Prostate gland (tissue), 2 donors: ENCODE measurements at places on chromosomes 13 and 19.
A peak's percentile ranks its signal among the peaks of the same experiment; 100 is the strongest.

DNA sequence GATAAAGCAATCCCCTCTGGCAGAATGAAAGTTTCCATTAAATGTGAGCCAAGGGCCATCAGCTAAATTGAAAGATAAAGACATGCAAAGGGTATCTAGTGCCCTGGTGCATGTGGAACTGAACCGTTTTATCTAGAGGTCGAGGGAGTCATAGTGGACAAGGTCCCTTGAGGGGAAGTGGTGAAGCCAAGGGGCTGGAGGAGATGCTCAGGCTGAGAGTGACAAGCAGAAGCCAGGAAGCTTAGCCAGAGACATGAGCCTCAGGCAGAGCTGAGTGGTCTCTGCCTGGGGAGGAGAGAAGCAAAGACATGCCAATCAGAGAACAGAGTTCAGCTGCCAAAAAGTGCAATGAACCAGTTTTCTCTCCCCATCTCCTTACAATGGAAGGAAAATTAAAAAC, 68.1 kb upstream of the SLC10A2 start:
- no peak for DNase-seq
- H3K4me1 ChIP-seq: peaks cover 2% of the 10 kb centered on the region
- no peak overlapping the region for H3K27ac ChIP-seq
- no peaks in the 10 kb centered on the region for H3K27me3 ChIP-seq

GRCh38 chr19:9793071-9793591, 24.6 kb upstream of the ZNF846 start:
- DNase-seq: no peak
- no peaks in the 10 kb centered on the region for H3K4me1 ChIP-seq
- H3K27me3 ChIP-seq: no peaks in the 10 kb centered on the region
- peak overlapping the region; percentile 98 for H3K27ac ChIP-seq
- H3K4me3 ChIP-seq: peak overlapping the region; percentile 44

DNA sequence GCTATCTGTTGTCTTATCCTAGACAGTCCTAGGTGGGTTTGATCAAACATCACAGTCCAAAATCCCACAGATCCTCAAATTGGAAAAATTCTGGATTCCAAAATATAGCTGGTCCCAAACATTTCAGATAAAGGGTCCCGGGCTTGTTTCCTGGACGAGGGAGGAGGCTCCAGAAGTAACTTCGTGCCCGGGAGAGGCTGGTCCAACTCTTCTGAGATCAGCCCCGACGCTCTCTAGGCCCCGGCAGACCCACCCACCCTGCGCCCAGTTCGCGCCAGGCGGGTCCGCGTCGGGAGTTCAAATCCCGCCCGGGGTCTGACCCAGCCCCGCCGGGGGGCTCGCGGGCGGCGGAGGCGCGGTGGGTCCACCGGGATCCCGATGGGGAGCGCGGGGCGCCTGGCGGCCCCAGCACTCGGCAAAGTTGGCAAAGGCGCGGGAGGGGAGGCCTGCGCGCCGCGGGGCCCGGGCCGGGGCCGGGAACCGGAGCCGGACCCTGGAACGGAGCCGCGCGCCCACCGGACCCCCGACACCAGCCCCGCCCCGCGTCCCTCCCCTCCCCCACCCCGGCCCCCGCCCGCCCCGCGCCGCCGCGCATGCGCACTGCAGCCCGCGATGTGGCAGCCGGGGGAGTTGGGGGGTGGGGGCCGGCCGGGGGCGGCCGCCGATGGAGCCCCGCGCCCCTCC, 513 bp downstream of the MIER2 start:
- H3K4me3 ChIP-seq: peak overlapping the region; percentile 96
- H3K27me3 ChIP-seq: no peaks in the 10 kb centered on the region
- peak overlapping the region; percentile 83 for H3K27ac ChIP-seq
- H3K4me1 ChIP-seq: peaks cover 22% of the 10 kb centered on the region

- H3K36me3 ChIP-seq: no peaks in the 10 kb centered on the region
- H3K4me1 ChIP-seq: peaks cover 18% of the 10 kb centered on the region
- no peaks in the 10 kb centered on the region for H3K27me3 ChIP-seq
- peak; percentile 70 for DNase-seq
- peak overlapping the region; percentile 99 for H3K27ac ChIP-seq
These were observed 1.7 kb upstream of the SERTAD3 start for GRCh38 chr19:40445780-40446262.

GRCh38 chr13:75494491-75494890, 12.5 kb upstream of the TBC1D4 start:
- DNase-seq: no peak
- no peaks in the 10 kb centered on the region for H3K4me1 ChIP-seq
- no peak overlapping the region for H3K4me3 ChIP-seq

DNA sequence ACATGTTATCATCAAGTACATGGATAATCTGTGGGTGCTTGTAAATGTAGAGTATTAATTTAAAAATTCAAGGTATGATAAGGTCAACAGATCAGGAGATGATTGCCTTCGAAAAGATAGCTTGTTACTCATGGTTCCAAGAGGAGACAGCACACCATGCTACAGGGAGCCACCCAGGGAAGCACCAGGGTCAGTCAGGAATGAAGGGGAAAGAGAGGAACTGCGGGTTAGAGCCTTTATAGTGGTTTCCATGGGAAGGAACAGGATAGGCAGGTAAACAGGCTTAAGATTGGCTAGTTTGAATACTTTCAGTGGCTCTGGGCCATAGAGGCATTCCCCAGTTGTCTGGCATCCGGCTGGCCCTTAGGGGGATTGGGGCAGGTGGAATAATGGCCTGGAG, 74.2 kb upstream of the SERTM1 start:
- no peaks in the 10 kb centered on the region for H3K4me1 ChIP-seq
- DNase-seq: no peak
- H3K27ac ChIP-seq: no peak overlapping the region
- H3K4me3 ChIP-seq: no peak overlapping the region
- H3K27me3 ChIP-seq: no peaks in the 10 kb centered on the region

GRCh38 chr19:51364200-51365106, 1.7 kb downstream of the ETFB start:
- no peaks in the 10 kb centered on the region for H3K27me3 ChIP-seq
- H3K4me3 ChIP-seq: no peak overlapping the region
- peaks cover 8% of the 10 kb centered on the region for H3K4me1 ChIP-seq
- no peak for DNase-seq
- H3K27ac ChIP-seq: peak overlapping the region; percentile 86
- no peaks in the 10 kb centered on the region for H3K36me3 ChIP-seq

DNA sequence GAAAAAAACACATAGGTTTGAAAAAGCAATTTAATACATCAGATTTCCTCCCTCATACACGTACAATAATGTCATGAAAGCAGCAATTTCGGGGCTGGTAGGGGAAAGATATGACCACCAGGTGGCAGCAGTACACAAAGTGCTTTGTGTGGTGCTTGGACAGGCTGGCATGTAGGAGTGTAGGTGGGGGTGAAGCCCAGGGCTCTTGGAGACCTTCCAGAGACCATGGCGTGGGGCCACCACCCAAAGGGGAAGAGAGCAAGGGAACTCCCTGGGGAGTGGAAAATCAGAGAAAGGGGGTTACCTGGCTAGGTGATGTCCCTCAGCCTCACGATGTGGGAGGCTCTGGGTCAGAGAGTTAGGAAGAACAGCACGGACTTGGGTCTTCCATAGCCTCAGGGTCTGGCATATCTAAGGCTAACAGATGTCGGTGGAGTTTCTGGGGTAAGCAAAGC, 11.8 kb upstream of the CCNA1 start:
- no peak overlapping the region for H3K27ac ChIP-seq
- no peak overlapping the region for H3K4me3 ChIP-seq

DNA sequence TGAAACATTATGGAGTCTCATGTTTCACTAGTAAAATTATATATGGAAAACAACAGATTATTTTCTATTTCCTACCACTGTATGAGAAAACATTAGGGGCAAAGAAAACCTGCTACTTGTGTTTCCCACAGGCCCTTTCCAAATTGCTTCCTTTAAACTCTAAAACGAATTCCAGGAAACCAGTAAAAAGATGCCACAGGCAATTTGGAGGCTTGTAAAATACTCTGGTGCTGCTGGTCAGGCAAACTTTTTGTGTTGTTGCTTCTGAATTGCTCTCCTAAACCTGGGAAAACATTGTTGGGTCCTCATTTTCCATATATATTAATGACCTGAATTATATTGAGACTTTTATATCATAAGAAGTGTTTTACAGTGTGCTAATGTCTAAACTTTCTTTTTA, 141.5 kb downstream of the TDRD3 start:
- no peak overlapping the region for H3K27ac ChIP-seq
- no peak for DNase-seq
- no peaks in the 10 kb centered on the region for H3K27me3 ChIP-seq
- no peaks in the 10 kb centered on the region for H3K4me1 ChIP-seq

DNA sequence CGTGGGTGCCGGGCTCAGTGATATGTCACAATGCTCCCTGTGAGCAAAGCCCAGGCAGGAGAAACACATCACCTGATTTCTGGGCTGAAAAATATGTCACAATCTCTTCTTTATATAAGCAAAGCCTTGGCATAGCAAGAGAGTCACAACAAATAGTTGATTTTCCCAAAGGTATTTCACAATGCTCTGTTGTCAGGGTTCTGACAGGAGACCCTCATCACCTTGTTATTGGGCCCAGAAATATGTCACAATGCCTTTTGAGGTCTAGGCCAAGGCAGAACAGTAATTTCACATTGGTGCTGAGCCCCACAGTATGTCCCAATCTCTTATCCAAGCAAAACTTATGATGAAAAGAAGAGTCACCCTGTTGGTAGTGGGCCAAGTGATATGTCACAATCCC, 125.7 kb downstream of the ZNF675 start:
- H3K27ac ChIP-seq: no peak overlapping the region
- no peak overlapping the region for H3K4me3 ChIP-seq
- H3K27me3 ChIP-seq: no peaks in the 10 kb centered on the region
- H3K4me1 ChIP-seq: no peaks in the 10 kb centered on the region

- H3K36me3 ChIP-seq: no peaks in the 10 kb centered on the region
- H3K4me3 ChIP-seq: peak within 1 kb of the TSS; percentile 92
- peak; percentile 65 for DNase-seq
- peak within 1 kb of the TSS; percentile 96 for H3K27ac ChIP-seq
These were observed at the start of gene STK24 for GRCh38 chr13:98576963-98577835. Gene STK24, minus strand, starts transcription at chr13:98577107. Its CDS starts 321 bp downstream, at chr13:98576786.

- no peaks in the 10 kb centered on the region for H3K27me3 ChIP-seq
- H3K4me1 ChIP-seq: no peaks in the 10 kb centered on the region
- no peak overlapping the region for H3K27ac ChIP-seq
- H3K36me3 ChIP-seq: no peaks in the 10 kb centered on the region
- no peak for DNase-seq
These were observed 39.7 kb downstream of the RYR1 start for GRCh38 chr19:38473201-38473600.

GRCh38 chr19:4441994-4442818, 15.4 kb downstream of the UBXN6 start:
- H3K27me3 ChIP-seq: no peaks in the 10 kb centered on the region
- no peak overlapping the region for H3K27ac ChIP-seq
- no peak for DNase-seq
- peaks cover 12% of the 10 kb centered on the region for H3K36me3 ChIP-seq

- no peak overlapping the region for H3K4me3 ChIP-seq
- H3K27me3 ChIP-seq: no peaks in the 10 kb centered on the region
- no peaks in the 10 kb centered on the region for H3K36me3 ChIP-seq
- no peak overlapping the region for H3K27ac ChIP-seq
- no peak for DNase-seq
These were observed 253.9 kb upstream of the GPC6 start for GRCh38 chr13:92972751-92973150.

DNA sequence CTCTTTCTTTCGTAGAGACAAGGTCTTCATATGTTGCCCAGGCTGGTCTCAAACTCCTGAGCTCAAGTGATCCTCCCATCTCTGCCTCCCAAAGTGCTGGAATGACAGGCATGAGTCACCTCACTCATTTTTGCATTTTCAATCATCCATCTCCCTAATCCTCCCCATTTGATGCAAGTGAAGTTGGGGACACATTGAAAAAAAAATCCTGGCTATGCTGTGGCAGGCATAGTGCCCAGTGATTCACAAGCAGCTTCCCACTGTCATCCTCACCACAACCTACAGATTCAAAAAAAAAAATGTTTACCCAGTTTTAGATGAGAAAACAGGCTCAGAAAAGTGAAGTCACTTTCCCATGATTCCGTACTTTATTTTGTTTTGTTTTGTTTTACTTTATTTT, 44.7 kb upstream of the USP29 start:
- no peak overlapping the region for H3K4me3 ChIP-seq
- no peak overlapping the region for H3K27ac ChIP-seq
- DNase-seq: no peak
- no peaks in the 10 kb centered on the region for H3K4me1 ChIP-seq
- no peaks in the 10 kb centered on the region for H3K36me3 ChIP-seq

DNA sequence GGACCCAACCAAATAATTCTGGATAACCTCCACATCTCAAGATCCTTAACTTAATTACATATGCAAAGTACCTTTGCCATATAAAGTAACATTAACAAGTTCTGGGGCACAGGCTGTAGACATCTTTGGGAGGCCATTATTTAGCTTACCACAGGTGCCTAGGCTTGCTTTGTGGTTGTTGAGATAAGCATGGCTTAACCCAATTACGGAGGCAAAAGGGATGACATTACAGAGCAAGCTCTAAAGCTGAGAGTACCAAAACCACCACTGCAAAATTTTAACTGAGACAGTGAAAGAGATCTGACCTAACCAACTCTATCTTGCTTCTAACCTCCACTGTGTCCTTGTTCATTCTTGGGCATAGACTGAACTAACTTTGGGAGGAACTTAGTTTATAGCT, 502.9 kb upstream of the ATXN8OS start:
- H3K4me1 ChIP-seq: no peaks in the 10 kb centered on the region
- H3K27me3 ChIP-seq: no peaks in the 10 kb centered on the region
- no peak overlapping the region for H3K27ac ChIP-seq

GRCh38 chr13:93233997-93234416, 7.4 kb downstream of the GPC6 start:
- H3K4me1 ChIP-seq: no peaks in the 10 kb centered on the region
- H3K27ac ChIP-seq: no peak overlapping the region
- DNase-seq: no peak
- H3K36me3 ChIP-seq: no peaks in the 10 kb centered on the region

GRCh38 chr19:41403181-41403970, 5.8 kb downstream of the BCKDHA start:
- H3K36me3 ChIP-seq: no peaks in the 10 kb centered on the region
- H3K27me3 ChIP-seq: no peaks in the 10 kb centered on the region
- no peak for DNase-seq
- no peaks in the 10 kb centered on the region for H3K4me1 ChIP-seq
- H3K4me3 ChIP-seq: no peak overlapping the region
- H3K27ac ChIP-seq: no peak overlapping the region

- no peak overlapping the region for H3K27ac ChIP-seq
- no peaks in the 10 kb centered on the region for H3K4me1 ChIP-seq
- no peak overlapping the region for H3K4me3 ChIP-seq
- peaks cover 19% of the 10 kb centered on the region for H3K36me3 ChIP-seq
- no peak for DNase-seq
- H3K27me3 ChIP-seq: no peaks in the 10 kb centered on the region
These were observed 9.4 kb downstream of the ZNF784 start for GRCh38 chr19:55614711-55615542.

- H3K27me3 ChIP-seq: no peaks in the 10 kb centered on the region
- no peak for DNase-seq
- no peak overlapping the region for H3K4me3 ChIP-seq
- H3K27ac ChIP-seq: no peak overlapping the region
These were observed 15.2 kb upstream of the F7 start for GRCh38 chr13:113090415-113090770.
